ENCODE measurements at places on chromosomes 6 and 20.

DNA sequence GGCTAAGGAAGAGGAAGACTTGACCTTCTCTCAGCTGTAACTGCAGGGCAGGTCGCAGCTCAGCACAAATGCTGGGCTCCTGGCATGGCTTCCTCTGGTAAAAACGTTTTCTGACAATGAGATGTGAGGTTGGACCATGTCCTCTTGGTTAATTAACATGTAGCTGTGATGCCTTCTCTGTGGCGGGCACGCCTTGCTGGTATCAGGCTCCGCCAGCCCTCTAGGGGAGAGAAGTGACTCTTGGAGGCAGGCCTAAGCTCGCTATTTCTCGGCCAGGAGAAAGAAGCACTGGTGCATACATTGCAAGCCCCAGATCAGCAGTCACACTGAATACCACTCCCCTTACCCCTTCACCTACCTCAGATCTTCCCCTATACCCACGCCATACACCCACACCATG, 65.0 kb downstream of the QRSL1 start:
- DNase-seq, result no peak

DNA sequence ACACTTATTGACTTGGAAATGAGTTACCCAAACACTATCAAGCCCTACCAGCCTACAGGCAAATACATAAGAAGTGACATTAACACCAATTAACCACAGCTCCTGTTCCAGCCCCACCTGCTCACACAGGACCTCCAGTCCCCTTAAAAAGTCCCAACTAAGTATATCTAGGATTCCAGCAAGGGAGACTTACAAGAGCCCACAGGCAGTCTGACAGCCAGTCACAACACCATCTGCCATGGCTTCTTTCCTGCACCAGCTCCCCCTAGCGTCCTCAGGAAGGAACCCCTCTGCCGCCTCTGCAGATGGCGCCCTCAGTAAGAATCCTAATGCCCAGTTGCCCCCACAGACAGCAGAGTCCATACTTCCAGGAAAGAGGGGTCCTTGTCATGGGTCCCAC, 122.1 kb downstream of the HIVEP2 start:
- DNase-seq, result no peak

GRCh38 chr6:163340201-163340887, 74.2 kb upstream of the QKI start:
- DNase-seq, result no peak

DNA sequence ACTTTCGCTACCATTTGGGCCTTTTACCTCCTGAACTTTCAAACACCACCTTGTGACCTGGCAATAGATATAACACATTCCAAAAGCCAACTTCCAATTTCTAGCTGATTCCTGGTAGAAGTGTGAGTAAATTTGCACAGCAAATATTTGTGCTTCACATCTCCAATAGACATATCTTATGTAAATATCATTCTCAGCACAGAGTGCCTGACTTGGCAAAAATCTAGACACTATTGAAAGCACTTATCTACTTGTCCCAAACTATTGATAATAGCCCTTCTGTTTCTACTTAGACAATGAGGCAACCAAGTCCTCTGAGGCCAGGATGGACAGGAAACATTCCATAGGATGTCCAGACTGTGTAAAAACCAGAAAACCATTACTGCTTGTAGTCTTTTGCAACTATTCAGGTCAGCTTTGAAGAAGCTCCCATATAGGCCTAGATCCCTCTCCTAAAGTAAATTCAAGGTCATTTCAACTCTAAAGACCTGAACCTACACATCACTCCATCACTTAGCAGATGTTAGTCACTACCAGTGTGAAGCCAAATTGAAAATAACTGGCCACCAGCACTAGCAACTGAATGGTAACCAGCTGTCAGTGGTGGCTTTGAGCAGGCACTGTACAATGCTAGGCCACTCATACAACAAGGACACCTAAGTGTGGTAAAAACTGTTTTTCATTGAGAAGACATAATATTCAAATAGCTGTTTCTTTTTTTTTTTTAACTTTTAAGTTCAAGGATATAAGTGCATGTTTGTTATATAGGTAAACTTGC, 95.3 kb upstream of the RSPO3 start:
- DNase-seq, result no peak

DNA sequence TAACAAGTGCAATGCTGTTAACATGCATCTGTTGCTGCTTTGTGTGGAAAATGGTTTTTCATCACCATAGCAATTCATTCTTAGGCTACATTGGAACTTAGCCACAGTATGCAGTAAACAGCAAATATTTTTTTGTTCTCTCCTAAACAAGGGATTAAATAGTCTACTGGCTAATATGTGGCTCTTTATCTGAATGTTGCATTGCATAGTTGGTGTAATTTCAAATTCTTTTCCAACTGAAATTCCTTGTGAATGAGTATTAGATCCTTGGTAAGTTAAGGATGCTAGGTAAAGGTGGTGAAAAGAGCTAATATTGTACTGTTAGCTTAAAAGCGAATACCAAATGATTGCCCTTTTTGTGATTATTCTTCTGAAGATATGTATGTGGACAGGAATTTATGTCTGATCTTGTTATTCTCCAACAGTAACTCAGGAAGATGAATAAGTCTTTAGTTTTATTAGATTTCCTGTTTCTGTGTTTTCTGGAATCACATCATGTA, 958 bp downstream of the MLIP start:
- DNase-seq, result no peak

- DNase-seq, result no peak
Measured at GRCh38 chr20:5766085-5766764, 16.0 kb downstream of the SHLD1 start.

DNA sequence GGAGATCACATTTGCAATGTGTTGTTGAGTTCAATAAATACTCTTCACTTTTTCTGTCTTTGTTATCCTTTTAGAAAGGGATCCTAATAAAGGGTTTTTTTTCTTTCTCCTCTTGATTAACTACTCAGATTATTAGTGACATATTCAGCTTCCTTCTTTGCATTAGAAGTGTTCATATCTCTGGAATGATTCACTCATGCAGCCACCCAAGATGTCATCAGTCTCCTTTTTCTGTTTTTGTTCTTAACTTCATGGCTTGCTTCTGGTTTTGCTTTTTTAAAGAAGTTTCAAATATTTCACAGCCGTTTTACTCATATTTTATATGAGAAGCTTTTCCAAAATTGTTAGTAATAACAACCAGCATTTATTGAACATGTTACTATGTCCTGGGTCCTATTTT, 187.6 kb downstream of the TMEM242 start:
- no peak for DNase-seq

DNA sequence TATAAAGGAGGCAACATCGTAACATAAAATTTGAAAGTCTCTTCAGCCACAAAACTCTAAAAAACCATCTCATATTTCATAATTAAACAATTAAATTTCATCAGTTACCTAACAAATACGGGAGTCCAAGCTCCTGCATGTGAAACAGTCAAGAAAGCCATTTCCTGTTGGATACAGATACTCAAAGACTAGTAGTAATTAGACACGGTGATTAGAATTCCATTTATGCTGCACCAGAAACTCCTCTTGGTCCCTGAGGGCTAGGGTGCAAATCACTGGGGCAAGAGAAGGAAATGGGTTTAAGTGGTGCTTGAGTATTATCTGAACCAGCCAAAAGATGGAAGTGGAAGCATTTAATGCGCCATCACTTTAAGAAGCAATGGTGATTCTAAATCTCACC, 27.4 kb downstream of the TRAM2 start:
- DNase-seq, result no peak

GRCh38 chr20:1618954-1619540, 762 bp downstream of the SIRPB1 start:
- no peak for DNase-seq

DNA sequence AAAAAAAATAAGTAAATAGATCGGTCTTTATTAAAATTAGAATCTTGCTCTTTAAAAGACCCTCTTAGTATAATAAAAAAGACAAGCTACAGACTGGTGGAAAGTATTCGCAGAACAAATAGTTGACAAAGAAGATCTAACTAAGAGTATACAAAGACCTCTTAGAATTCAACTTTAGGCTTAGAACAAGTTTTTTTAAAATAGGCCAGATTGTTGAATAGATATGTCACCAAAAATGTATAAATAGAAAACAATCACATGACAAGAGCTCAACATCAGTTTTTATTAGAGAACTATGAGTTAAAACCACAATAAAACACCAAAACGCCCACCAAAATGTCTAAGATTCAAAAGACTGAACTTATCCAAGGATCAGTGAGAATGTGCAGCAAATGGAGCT, 632.7 kb upstream of the PTCHD4 start:
- no peak for DNase-seq

- DNase-seq, result no peak
Measured at GRCh38 chr20:24034820-24035219, 46.2 kb upstream of the GGTLC1 start.

DNA sequence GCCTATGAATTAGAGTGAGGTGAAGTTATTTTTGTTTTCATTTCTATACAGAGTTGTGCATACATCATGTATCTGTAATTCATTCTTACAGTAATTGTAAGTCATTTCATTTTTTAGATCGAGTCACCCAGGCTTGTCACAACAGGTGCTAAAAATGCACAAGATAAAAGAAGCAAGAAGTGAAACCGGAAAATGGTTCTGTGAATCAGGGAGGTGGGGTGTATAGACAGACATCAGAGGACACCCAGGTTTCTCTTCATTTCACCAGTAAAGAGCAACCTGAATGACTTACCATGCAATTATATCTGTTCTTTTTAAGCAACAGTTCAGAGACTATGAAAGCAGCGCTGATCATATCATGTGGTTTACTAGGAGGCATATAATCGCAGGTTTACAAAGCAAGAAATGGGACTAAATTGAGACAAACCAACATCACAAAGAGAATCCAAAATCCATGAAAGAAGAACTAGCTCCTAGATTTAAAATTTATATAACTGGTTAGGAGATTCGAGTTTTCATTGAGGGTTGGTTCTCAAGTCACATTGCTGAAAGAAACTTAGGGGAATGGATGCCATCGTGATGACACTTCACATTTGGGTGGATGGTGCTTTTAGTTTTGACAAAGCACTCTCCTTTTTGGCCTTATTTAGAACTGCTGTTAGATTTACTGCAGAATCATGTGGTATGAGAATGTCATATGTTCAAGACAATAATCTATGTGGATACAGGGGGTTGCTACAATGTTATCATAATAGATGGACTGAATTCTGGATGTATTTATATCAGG, 27.9 kb upstream of the TBC1D7 start:
- DNase-seq, result no peak

- DNase-seq, result no peak
Measured at GRCh38 chr20:51529758-51530157, 12.8 kb downstream of the NFATC2 start.

DNA sequence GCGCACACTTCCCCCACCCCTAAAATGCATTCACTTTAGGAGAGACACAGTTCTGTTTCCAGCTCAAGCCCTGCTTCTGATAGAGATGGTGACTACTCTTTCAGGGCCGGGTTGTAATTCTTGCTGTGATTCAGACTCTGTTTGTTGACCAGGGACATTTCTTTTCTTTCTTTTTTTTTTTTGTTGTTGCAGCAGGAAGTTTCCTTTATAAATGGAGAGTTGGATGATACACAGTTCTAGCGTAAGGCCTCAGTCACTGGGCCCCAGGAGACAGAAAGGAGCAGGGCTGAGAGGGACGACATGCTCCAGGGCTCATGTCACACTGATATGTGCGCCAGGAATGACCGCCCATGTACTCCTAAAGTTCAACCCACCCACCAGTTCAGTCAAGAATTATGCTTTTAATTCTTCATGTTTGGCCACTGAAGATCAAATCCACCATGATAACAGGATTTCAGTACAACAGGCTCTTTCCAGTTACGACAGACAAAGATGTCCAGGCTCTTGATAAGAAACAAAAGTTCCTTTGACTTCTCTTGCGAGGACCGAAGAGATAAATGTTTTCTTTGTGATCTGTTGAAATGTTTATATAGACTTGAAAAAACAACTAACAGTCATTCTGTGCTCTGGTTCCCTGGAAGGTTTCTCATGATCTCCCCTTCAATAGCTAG, 142.5 kb downstream of the CD164 start:
- no peak for DNase-seq

GRCh38 chr20:47922269-47922668, 137.0 kb upstream of the SULF2 start:
- no peak for DNase-seq

- DNase-seq, result no peak
Measured at GRCh38 chr6:21099338-21100314, 493.9 kb upstream of the SOX4 start.

DNA sequence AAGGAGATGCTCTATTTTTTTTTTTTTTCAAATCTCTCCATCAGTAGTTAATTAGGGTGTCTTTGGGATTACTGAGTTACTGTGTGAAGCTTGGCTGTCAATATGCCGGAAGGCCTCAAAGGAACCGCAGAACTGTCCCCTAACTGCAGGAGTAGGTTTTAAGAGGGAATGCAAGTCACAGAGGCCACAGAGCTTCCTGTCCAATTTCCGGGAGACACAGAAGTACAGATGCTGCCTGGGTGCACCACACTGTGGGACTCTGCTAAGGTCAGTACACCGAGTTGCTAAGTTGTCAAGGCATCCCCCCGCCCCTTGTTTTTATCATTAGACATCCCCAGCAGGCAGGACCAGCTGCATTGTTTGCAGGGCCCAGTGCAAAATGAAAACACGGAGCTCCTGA, 120.2 kb upstream of the RAB32 start:
- DNase-seq, result no peak

Measured in HFF-Myc (cell line).